ENCODE measurements at places on chromosomes 1 and 21. TPM values are rescaled to one million over a fixed set of nuclear protein-coding genes. Genes with fewer than 3 reads are reported as not detected.

The PRAMEF1 gene
- not detected for total RNA-seq

The GSTM4 gene
- total RNA-seq, result 22.0 TPM

The CD48 gene
- total RNA-seq, result 0.67 TPM

The CCDC30 gene
- 1.3 TPM for total RNA-seq

The RIT1 gene
- 28.1 TPM for total RNA-seq

The SYT14 gene
- not detected for total RNA-seq

The PGLYRP3 gene
- total RNA-seq, result not detected

The BNIPL gene
- total RNA-seq, result 0.46 TPM

The C1orf210 gene
- total RNA-seq, result not detected

The MYCL gene
- total RNA-seq, result 2.0 TPM

The RPE65 gene
- not detected for total RNA-seq

The ETV3L gene
- not detected for total RNA-seq

The CFAP45 gene
- 1.6 TPM for total RNA-seq

The TACSTD2 gene
- total RNA-seq, result 0.28 TPM

The SIK1 gene
- total RNA-seq, result 32.3 TPM

The TEDDM1 gene
- total RNA-seq, result not detected

The DR1 gene
- 39.0 TPM for total RNA-seq

The C1orf116 gene
- total RNA-seq, result 0.08 TPM

The LYPD8 gene
- total RNA-seq, result not detected

The FYB2 gene
- 0.49 TPM for total RNA-seq

The RGS13 gene
- not detected for total RNA-seq

The LYSMD1 gene
- total RNA-seq, result 5.1 TPM

The LCE1A gene
- total RNA-seq, result not detected

The CD52 gene
- 1.6 TPM for total RNA-seq

The OR2L5 gene
- total RNA-seq, result not detected

The UBL4B gene
- not detected for total RNA-seq

The C1orf167 gene
- not detected for total RNA-seq

The WNT4 gene
- total RNA-seq, result 0.92 TPM

The TFF3 gene
- total RNA-seq, result 8.9 TPM

The PDC gene
- not detected for total RNA-seq

The PAQR7 gene
- total RNA-seq, result 30.9 TPM

The C8B gene
- total RNA-seq, result not detected

The KCNK2 gene
- total RNA-seq, result 0.28 TPM

The VSIG8 gene
- not detected for total RNA-seq

The ATP6V1G3 gene
- not detected for total RNA-seq

The MORC3 gene
- total RNA-seq, result 16.8 TPM

The KISS1 gene
- not detected for total RNA-seq

The RNPEP gene
- 99.8 TPM for total RNA-seq

The FABP3 gene
- total RNA-seq, result 0.49 TPM

The TRIM17 gene
- 1.2 TPM for total RNA-seq

The CRYZ gene
- 32.7 TPM for total RNA-seq

The BATF3 gene
- 2.4 TPM for total RNA-seq

The LYPLA2 gene
- total RNA-seq, result 82.9 TPM

The SH2D1B gene
- not detected for total RNA-seq

The LCE1C gene
- not detected for total RNA-seq

The NID1 gene
- total RNA-seq, result 89.3 TPM

The COL8A2 gene
- 1.2 TPM for total RNA-seq

The FCAMR gene
- not detected for total RNA-seq

The PEAR1 gene
- total RNA-seq, result 16.1 TPM

The DMRTA2 gene
- not detected for total RNA-seq

The BLACAT1 gene
- total RNA-seq, result 0.31 TPM

The KRTAP13-2 gene
- not detected for total RNA-seq

The MRPS14 gene
- total RNA-seq, result 25.1 TPM

The ACTA1 gene
- total RNA-seq, result not detected
